SIG-M5 (cell line): ENCODE measurements at places on chromosomes 7 and 10.

DNA sequence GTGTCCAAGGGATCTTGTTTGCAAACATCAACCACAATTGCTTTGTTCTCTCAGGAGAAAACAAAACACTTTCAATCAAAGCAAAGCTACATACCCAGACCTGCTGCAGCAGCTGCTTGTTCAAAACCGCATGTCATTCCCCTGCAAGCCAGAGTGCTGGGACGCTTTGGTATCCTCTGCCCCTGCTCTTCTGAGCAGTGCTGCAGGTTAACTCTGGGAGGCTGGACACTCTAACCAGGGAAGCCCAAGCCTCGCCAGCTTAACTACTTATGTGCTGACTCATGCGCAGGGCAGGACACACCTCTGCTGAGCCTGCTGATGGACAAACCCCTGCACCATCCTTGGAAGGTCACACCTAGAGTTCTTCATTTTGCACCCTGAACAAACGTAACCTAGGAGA lies 28.2 kb upstream of the ASAH2 start:
- DNase-seq = no peak

GRCh38 chr10:77857272-77857671 lies 69.3 kb downstream of the DLG5 start:
- DNase-seq = no peak

- no peak for DNase-seq
Measured at GRCh38 chr10:93797825-93798224, 40.1 kb downstream of the LGI1 start.

GRCh38 chr10:75408911-75409885 lies 7.6 kb upstream of the ZNF503 start:
- DNase-seq = no peak

DNA sequence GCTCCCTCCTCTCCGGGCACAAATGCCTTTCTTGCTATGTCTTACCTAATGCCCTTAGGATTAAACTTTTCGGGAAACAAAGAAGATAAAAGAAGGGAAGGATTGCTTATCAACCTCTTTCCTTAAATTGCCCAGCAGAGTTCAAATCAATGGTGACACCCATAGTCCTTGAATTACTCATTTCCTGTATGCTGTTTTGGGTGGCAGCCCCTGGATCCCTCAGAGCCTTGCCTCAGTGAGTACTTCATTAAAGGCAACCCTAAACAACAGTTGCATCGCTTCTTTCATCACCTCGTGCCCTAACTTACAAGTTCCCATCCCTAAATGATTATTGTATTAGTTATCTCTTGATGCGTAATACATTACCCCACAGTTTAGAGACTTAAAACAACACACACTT lies 31.6 kb upstream of the WAPL start:
- no peak for DNase-seq
